ENCODE measurements at places on chromosomes 4 and X.

DNA sequence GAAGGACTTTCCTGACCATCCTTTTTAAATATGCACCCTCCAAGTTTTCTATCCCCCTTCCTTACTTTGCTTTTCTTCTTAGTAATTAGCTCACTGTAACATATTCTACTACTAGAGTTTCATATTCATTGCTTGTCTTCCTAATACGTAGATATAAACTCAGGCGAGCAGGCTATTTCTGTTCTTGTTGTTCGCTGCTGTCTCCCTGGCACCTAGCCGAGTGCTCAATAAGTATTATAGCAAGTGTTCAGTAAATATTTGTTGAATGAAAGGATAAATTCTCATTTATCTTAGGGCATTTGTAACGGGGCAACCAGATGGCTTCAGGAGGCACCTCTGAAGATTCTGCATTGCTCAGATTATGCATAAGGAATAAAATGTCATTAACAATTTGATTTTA, 6.8 kb upstream of the RHOH start:
- no peak for DNase-seq

GRCh38 chrX:15680401-15680800, 15.8 kb upstream of the CLTRN start:
- no peak for DNase-seq

DNA sequence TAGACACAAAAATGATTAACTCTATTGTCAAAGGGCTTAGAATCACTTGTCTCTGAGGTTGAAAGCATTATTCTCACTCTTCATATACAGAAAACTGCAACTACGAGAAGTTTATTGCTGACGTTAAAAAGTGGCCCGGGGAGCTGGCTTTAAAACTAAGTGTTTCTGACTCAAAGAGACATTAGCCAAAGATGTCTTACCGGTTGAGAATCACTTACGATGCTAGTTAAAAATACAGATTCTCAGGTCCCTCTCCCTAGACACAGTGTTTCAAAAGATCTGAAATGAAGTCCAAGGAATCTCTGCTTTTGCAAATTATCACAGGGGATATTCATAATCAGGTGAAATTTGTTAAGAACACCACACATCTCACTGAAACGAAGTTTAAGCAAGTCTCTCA, 1.2 kb downstream of the GNPDA2 start:
- no peak for DNase-seq

DNA sequence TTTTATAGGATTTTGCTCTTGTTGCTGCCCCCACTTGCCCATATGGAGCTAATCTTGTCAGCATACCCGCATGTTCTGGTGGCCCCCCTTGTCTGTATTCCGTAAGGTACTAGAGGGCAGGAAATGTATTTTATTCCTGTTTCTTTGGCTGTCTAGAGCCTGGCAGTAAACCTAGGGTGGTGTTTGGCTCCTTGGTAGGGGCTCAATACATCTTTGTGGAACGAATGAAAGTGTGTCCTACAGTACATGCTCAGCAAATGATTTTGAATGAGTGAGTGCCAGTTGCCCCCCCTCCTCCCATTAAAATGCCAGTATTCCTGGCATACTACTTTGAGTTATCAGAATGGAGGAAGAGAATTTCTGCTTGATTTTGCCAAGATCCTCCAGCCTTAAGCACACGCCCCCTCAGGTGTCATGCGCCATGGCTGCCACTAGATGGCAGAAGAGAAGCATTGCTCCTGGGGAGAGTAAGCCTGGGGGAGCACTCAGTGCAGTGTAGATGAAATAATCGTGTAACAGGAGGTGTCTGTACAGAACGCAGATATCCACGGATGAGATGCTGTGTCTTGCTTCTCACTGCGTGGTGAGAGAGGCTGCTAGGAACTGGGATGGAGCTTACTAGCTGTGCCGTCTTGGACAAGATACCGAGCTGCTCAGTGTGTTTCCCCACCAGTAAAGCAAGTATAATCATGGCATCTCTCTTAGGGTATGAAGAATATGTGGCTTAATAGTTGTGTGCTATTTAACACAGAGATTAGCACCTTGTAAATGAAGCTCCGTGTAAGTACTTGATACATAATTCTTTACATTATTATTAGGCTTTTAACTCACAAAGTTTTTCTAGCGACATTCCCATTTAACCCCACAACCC, 17.2 kb upstream of the RNF212 start:
- peak; percentile 45 for DNase-seq

GRCh38 chr4:111267786-111268185, 644.9 kb upstream of the PITX2 start:
- DNase-seq, result no peak

DNA sequence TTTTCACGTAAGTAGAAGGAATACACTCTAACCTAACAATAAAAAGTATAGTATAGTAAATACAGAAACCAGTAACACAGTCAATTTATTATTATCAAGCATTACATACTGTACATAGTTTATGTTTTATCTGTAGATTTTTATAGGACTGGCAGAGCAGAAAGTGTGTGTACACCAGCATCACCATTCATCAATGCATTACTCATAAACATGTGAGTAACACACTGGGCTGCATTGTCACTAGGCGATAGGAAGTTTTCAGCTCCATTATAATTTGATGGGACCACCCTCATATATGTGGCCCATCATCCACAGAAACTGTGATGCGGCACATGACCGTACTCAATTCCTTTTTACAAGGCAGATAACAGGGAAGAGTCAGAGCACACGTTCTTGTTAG, 137.8 kb upstream of the RBPJ start:
- no peak for DNase-seq

GRCh38 chrX:20951016-20951810, 423.0 kb upstream of the CNKSR2 start:
- no peak for DNase-seq

DNA sequence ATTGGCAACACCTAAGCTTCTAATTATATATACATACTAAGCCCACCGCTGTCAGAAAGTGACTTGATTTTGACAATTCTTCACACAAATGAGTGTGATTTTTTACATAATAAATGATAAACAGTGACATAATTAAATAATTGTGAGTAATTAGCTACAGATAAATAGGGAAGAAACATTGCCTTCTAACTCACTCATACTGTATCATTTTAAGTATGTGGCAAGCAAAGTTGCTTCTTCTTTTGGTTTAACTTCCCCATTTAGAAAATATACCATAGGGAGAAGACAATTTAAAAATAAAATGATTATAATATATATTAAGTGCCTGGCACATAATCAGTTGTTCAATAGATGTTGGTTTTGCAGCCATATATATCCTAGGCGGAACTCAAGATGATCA, 644.2 kb downstream of the FSTL5 start:
- DNase-seq, result no peak

DNA sequence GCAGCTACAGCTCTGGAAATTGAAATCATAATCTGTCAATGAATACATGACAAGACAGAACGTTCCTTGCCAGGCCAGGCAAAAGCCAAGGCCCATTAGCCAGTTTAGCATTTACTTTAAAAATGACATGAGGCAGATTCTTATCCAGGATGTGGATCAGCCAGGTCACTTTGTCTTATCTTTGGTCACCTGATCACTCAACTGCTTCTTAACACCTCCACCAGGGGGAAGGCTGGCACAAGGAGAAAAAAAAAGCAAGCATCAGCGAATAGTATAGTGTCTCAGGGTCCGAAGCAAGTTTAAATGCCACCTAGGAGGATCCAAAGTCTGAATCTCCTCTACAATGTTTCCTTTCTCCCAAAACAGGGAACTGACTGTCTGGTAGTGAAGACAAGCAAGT, 18.8 kb downstream of the ATP1B4 start:
- no peak for DNase-seq

- DNase-seq, result no peak
Observed at GRCh38 chr4:41214136-41214824, at the start of gene APBB2. Gene APBB2 (minus strand): TSS chr4:41214542. CDS start chr4:41033254, 181,288 bp downstream.

- DNase-seq, result no peak
Observed at GRCh38 chr4:101279377-101279871, 67.9 kb downstream of the PPP3CA start.
